ENCODE measurements at places on chromosomes 11 and 22.

GRCh38 chr22:49948958-49949913, 11.3 kb upstream of the PIM3 start:
- no peak for DNase-seq

- no peak for DNase-seq
These were observed 10.8 kb downstream of the TP53I11 start for GRCh38 chr11:44939673-44940395.

GRCh38 chr11:77287136-77287535, 14.3 kb downstream of the GDPD4 start:
- no peak for DNase-seq

DNA sequence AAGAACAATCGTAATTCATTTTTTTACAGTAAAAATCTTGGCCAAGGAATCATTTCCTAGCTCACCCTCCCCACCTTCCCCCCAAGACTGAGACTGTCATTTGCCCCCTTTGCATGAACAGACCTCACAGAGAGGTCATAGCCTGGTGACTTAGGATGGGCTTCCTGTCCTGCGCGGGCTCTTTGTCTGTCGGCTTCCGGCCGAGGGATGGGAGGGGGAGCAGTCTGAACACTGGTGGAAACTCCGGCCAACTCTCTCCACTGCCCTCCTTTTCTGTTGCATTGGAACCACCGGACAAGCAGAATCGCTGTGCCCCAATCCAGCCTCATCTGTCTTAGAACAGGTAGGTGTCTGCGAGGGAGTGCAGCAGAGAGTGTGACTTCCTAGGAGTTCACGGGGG, 41.7 kb downstream of the TEAD1 start:
- DNase-seq: no peak

- no peak for DNase-seq
These were observed 107.4 kb downstream of the CACNA1I start for GRCh38 chr22:39677967-39678366.

GRCh38 chr11:71076525-71077304, 175.7 kb downstream of the SHANK2 start:
- no peak for DNase-seq

- no peak for DNase-seq
These were observed 5.2 kb upstream of the PLET1 start for GRCh38 chr11:112265659-112266409.

GRCh38 chr22:43228330-43228729, 41.4 kb upstream of the TTLL12 start:
- DNase-seq: no peak

- no peak for DNase-seq
These were observed 11.4 kb upstream of the WNT11 start for GRCh38 chr11:76217653-76218160.

GRCh38 chr11:8963569-8964323, 496 bp downstream of the TMEM9B start:
- peak; percentile 61 for DNase-seq

DNA sequence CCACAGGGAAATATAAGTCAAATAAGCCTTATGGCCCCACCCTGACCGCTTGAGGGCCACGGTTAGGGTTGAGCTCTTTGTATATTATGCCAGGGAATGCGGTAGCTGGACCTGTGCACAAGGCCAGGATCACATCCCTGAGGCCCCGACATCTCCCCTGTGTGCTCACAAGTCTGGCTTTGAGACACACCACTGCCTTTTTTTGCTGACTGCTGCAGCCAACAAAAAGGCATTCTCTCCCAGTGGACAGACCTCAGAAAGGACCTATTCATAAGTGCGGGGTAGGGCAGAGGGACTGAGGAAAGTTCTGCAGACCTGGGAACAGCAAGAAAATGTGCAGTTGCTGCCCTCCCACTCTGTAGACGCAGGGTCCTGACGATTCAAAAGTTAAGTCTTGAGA, 3.4 kb upstream of the SIDT2 start:
- no peak for DNase-seq

GRCh38 chr11:108218912-108219783, 3.3 kb downstream of the NPAT start:
- no peak for DNase-seq

- no peak for DNase-seq
These were observed 4.0 kb upstream of the L3MBTL2 start for GRCh38 chr22:41201141-41201540.

DNA sequence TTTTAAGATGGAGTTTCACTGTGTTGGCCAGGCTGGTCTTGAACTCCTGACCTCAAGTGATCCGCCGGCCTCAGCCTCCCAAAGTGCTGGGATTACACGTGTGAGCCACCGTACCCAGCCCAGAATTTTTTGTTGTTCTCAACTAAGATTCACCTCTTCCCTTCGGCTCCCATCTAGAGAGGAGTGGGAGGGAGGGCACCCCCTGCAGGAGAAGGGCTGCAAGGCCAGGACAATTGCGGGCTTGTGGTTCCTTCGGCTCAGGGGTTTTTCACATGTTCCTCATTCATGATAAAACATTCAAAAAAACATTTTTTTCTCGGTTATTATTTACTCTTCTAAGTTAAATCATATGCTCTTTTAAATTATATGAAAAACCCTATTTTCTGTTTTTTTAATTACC, 201.1 kb upstream of the LRRC4C start:
- no peak for DNase-seq

DNA sequence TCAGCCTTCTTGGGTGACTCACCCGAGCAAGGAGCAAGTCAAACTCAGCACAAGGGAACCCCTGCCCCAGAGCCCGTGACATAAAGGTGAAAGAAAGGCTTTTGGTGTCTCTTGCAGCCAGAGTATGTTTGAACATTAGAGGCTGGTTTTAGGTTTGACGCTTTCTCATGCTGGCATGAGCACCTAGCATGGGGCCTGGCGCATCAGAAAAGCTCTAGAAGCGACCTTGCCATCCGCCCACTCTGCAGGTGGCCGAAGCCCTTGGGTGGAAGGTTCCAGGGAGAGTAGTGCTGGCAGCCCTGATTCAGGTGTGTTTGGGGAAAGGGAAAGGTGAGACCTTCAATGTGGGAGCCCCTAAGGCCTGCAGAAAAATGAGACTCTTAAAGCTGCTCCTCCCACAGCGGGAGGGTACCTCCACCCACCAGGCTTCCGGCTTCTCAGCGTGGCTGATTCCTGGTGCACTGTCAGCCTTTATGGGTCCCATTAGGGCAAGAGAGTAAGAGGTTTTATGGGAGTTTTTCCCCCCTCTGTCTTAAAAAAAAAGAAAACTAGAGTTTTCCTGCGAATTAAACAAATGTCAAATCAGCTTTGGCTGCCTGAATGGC, 88.4 kb downstream of the GRIK4 start:
- no peak for DNase-seq

- DNase-seq: no peak
These were observed 71.8 kb upstream of the TEAD1 start for GRCh38 chr11:12602421-12602820.

DNA sequence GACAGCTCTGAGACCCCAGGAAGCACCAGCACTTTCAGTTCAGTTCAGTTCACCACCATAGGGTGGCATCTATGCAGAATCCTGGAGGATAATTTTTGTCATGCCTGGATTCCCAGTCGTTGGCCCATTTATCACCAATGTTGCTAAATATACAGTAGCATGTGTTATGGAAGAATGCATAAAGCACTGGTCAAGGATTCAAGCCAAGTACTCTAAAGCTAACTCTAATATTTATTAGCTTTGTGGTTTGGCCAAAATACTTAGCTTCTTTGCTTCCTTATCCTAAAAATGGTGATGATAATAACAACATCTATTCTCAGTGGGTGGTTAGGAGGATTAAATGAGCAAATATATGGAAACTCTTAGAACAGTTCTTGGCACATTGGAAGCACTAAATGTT, 294.7 kb upstream of the ZC3H12C start:
- DNase-seq: no peak

GRCh38 chr22:38155703-38156102, 25.9 kb downstream of the PLA2G6 start:
- no peak for DNase-seq

GRCh38 chr11:2870460-2870859, 15.1 kb downstream of the CDKN1C start:
- no peak for DNase-seq

DNA sequence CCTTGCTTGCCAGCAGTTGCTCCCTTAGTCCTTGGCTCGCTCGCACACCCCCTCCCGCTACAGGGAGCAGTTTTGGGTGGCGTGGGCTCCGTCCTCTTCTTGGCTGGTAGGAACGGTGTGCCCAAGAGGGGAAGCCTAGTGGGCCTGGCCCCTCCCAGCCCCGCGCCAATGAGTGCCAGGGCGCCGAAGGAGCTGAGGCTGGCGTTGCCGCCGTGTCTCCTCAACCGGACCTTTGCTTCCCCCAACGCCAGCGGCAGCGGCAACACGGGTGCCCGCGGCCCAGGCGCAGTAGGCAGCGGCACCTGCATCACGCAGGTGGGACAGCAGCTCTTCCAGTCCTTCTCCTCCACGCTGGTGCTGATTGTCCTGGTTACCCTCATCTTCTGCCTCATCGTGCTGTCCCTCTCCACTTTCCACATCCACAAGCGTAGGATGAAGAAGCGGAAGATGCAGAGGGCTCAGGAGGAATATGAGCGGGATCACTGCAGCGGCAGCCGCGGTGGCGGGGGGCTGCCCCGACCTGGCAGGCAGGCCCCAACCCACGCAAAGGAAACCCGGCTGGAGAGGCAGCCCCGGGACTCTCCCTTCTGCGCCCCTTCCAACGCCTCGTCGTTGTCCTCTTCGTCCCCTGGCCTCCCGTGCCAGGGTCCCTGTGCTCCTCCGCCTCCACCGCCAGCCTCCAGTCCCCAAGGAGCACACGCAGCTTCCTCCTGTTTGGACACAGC, 1.6 kb downstream of the C11orf87 start:
- DNase-seq: no peak

GRCh38 chr11:86910592-86910991, 44.6 kb downstream of the FZD4 start:
- DNase-seq: no peak

- no peak for DNase-seq
These were observed 2.0 kb downstream of the PACS1 start for GRCh38 chr11:66072081-66072480.

DNA sequence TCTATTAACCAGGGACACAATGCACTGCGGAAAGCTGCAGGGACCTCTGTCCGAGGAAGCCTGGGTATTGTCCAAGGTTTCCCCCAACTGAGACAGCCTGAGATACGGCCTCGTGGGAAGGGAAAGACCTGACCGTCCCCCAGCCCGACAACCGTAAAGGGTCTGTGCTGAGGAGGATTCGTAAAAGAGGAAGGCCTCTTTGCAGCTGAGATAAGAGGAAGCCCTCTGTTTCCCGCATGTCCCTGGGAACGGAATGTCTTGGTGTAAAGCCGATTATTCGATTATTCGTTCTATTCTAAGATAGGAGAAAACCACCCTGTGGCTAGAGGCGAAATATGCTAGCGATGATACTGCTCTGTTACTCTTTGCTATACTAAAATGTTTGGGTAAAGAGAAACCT, 5.2 kb downstream of the BET1L start:
- no peak for DNase-seq

GRCh38 chr11:48096588-48097525, 116.5 kb downstream of the PTPRJ start:
- no peak for DNase-seq

- DNase-seq: no peak
These were observed 361.1 kb downstream of the ETS1 start for GRCh38 chr11:128226106-128226716.

- no peak for DNase-seq
These were observed at the start of gene ROBO3 for GRCh38 chr11:124865181-124865901. ROBO3 (plus strand) TSS chr11:124865432; CDS start chr11:124865578, 146 bp downstream.

DNA sequence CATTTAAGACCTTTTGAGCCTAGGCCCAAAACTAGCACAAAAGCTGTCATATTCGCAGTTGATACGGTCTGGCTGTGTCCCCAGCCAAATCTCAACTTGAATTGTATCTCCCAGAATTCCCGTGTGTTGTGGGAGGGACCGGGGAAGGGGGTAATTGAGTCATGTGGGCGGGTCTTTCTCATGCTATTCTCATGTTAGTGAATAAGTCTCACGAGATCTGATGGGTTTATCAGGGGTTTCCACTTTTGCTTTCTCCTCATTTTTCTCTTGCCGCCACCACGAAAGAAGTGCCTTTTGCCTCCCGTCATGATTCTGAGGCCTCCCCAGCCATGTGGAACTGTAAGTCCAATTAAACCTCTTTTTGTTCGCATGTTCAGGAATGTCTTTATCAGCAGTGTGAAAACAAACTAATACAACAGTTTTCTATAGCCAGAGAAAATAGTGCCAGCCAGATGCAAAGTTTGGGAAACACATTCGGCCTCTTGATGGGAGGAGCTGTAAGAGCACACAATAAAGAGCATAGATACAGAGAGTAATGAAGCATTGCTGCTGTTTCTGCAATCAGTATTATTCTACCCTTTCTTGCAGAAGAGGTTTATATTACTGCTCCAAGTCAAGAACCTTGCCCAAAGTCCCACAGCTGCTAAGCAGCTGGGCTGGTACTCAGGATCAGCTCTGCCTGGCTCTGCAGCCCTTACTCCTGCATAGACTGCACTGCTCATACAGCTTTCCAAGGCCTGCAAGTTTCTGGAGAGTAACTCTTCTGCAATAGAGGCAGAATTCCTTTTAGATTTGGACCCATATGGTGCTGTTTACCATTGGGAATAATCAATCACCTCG, 2.0 kb upstream of the ZNF195 start:
- no peak for DNase-seq

- no peak for DNase-seq
These were observed at the start of gene VPREB1 for GRCh38 chr22:22244316-22245250. VPREB1 (plus strand) TSS chr22:22244786; CDS start chr22:22244814, 28 bp downstream.

DNA sequence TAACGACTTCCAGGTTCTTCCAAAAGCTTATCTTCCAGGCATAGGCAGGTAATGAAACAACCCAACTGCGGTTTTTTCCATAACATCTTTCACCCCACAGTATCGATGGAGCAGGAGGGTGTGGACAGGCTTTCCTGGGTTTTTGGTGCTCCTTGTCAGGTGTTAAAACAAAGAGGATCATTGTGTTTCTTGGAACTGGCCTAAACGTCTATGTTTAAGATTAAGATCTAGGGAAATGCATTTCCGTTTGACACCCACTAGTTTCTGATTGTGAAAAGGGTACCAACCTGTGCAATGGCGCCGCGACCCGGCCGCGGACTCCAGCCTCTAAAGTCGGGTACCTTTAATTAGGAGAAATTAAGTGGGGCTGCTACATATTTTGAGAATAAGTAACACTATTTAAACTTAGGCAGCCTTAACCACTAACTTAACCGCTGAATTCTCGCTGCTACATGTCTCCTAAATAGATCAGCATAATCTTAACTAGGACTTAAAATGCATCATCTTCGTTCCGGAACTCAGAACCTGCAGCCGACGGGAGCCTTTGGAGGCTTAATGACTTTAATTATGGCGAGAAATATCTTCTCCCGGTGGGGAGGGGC, 31.5 kb downstream of the C22orf31 start:
- DNase-seq: no peak

Data from stimulated activated CD4-positive, alpha-beta T cell treated with anti-CD3 and anti-CD28 coated beads, Interleukin-15, amount 100 ng/mL, for 1 hour (primary cell).